NCI-H1105 (cell line): ENCODE measurements at places on chromosomes 5 and 9.

DNA sequence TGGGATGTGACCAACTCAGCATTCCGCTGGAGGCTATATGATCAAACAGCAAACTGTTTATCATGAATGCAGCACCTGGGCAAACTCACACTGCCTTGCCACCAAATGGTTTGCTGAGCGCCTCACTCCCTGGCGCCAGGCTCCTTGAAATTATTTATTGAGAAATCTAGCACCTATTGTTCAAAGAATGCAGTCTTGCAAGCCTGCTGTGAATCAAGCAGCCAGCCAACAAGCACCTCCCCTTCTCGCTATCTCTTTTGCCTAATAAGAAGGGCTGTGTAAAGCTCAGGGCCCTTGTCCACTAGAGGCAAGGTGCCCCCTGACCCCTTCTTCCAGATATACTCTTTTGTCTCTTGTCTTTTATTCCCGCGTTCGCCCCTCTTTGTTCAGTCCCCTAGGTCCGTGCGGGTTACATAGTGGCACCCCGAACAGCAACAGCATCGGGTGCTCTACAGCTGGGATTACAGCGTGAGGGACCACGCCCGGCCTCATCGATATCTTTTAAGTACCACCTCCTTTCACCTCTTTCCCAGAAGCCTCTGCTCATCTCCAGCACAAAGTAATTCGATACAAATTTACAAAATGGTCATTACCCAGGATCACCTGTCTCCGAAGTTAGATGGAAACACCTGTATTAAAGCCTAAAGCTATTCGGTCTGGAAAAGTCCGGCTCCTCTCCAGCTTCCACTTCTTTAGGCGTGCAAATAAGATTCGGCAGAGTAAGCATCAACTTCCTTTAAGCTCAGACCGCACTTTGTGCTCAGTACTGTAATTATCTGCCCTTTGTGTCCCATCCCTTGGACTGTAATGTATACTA, 896 bp downstream of the RIGI start:
- DNase-seq = no peak

- no peak for DNase-seq
Observed at GRCh38 chr5:14193496-14193895, 50.4 kb downstream of the TRIO start.

DNA sequence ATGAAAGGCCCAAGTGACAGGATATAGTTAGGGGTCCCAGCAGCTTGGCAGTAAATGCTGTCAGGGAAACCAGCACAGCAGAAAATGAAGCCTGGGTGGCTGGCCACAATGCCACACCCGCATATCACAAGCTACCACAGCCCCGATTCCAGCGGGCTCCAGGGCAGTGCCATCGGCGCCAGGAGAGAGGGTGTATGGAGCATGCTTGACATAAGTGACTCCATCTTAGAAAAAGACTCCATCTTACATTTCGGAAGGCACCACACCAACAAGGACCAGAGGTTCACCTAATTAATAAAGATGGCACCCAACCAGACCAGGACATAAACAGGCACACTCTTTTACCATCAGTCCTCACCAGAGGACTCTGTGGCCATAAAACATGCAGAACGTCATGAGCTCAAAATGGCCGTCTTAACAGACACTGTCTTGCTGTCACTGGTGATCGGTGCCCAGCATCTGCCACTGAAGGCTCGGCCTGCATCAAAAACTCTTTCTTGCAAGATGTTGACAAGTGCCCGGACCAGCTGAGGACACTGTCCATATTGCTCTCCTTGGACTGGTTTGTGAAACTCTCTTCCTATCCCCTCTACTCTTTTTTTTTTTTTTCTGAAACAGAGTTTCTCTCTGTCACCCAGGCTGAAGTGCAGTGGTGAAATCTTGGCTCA, 67.4 kb upstream of the SPIN1 start:
- DNase-seq = no peak

GRCh38 chr9:131420980-131421624, 27.2 kb downstream of the PRRC2B start:
- DNase-seq = no peak

DNA sequence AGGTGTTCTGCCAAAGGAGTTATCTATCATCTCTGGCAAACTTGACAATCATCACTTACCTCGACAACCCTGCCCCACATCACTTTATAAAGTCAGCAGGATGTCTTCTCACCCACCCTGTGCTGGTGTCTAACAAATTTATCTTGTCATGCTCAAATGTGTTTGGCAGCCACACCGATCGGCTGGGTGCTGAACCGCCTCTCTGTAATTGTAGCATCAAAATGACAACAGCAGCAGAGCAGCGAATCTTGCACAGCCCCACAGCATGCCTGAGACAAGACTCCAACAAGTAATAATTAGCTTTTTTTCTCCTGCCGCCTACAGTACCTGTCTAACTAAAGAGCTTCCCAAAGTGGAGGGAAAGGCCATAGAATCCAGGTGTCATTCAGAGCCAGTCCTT, 176.2 kb downstream of the NR3C1 start:
- DNase-seq = no peak

- DNase-seq = no peak
Observed at GRCh38 chr9:129486756-129487657, 133.9 kb downstream of the C9orf50 start.

DNA sequence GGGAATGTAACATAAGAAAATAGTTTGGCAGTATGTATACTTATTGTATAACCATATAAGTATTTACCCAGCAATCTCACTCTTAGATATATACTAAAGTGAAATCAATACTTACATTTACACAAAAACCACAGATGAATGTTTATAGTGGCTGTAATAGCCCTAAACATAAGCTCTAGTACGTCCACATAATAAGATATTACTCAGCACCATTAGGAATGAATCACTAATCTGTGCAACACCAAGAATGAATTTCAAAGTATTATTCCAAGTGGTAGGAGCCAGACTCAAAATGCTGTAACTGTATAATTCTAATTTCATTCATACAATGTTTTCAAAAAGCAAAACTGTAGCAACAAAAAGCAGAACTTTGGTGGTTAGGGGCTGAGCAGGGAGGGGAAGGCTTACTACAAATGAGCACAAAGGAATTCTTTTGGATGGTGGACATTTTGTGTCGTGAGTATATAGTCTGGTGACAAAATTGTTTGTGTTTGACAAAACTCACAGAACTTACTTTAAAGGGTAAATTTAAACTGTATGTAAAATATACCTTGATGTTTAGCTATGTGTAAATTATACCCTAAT, 11.9 kb upstream of the C5orf46 start:
- DNase-seq = no peak
